Lower leg skin (tissue), 4 donors: ENCODE measurements at places on chromosomes 7 and 10.

DNA sequence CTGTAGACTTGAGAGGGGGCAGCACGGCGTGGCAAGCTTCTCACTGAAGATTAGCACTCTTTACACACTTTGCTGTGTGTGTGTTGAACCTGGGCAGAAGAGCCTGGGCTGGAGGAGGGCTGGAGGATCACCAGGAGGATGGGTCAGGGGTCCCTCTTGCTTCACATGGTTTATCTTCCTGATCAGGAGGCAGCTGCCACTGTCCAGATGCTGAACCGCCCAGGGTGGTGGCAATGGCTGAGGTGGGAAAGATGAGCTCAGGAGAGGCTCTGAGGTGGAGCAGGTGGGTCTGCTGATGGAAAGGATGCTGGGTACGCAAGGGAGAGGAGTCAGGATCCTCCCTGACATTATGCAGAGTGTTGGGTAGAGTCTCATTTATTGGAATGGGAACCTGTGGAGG, 191.5 kb downstream of the RAMP3 start:
- DNase-seq: no peak

DNA sequence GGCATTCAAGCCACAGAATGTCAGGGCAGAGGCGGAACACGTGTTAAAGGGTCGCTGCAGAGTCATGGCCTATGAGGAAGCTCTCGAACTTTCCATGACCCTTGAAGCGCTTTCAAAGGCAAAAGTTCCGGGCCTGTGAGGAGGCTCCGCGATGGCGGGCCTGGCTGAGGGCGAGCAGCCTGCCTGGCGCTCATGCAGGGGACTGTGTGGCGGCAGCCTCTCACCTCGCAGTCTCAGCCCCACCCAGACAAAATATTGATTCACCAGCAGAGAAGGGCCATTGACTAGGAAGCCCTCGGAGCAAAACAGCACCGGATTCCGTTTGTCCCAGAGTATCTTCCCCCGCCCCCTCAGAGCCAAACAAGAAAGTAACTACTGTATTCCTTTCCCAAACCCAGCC, 12.8 kb upstream of the CNNM1 start:
- DNase-seq: no peak

DNA sequence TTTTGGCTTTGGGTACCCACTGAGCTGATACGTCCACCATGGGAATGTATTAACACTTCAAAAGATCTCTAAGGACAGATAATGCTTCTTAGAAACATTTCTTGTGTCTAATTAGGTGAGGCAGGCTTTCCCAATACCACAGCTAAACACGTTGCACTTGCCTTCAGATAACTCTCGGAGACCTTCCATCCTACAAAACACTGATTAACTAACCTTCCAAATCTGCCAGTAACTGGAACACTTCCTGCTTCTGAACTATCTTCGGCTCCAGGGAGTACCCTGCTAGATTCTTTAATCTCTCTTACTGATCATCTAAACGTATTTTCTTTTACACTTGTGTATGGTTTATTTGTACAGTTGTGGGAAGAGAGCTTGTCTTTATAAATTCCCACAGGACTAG, 1.1 kb upstream of the WNT16 start:
- no peak for DNase-seq

- DNase-seq: no peak
These were observed 60.9 kb downstream of the SLC35B4 start for GRCh38 chr7:134255814-134256213.

DNA sequence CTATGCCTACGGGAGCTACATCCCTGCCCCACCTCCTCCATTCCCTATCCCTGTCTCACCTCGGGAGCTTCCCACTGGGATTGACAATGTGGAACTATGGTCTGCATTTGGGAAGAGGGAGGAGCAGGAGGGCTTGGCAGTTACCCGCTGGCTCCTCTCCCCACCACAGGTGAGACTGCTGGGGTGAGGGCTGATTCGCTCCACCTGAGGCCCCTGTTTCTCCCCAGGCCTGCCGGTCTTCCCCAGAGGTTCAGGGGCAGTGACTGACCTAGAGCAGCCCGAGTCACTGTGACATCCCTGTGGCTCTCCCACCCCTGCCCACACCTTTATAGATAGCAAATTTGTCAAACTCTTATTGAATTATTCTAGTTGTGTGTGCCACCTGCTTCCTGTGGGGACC, 252.6 kb downstream of the GLRX3 start:
- DNase-seq: peak; percentile 76

GRCh38 chr7:48112401-48113165, 23.5 kb downstream of the UPP1 start:
- no peak for DNase-seq

GRCh38 chr7:135748770-135749169, at the start of gene FAM180A:
Gene FAM180A, minus strand, starts transcription at chr7:135748813. Its CDS starts 233 bp downstream, at chr7:135748580.
- peak; percentile 93 for DNase-seq

DNA sequence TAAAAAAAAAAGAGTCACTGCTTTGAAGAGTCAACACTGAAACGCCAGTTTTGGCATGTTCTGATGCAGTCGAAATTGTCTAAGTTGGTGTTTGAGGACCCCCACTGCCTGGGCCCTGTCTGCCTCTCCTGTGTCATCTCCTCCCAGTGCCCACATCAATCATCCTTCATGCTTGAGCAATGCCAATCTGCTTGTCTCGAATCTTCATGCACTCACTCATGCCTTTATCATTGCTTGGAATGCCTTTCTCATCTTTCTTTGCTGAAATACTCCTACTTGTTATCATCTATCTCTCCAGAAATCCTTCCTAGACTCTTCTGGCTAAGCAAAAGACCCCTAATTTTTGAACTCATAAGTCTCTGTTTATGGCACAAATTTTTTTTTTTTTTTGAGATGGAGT, 42.1 kb upstream of the PLPP4 start:
- DNase-seq: no peak

DNA sequence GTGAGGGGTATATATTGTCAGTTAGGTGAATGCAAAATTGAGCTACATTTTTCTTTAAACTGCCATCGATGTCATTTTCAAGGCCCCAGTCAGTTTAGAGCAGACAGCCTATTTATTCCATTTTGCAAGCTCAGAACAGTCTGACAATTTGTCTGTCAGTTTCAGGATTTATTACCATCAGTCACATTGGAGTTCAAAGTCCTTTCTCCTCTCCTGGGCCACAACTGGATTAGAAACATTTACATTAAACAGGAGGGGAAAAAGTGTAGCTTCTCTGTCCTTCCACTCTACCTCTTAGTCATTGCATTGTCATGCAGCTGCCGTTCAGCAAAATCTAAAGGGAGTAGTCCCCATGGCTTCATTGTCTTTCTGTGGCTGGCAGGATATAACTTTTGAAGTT, 3.5 kb upstream of the GHITM start:
- DNase-seq: no peak

DNA sequence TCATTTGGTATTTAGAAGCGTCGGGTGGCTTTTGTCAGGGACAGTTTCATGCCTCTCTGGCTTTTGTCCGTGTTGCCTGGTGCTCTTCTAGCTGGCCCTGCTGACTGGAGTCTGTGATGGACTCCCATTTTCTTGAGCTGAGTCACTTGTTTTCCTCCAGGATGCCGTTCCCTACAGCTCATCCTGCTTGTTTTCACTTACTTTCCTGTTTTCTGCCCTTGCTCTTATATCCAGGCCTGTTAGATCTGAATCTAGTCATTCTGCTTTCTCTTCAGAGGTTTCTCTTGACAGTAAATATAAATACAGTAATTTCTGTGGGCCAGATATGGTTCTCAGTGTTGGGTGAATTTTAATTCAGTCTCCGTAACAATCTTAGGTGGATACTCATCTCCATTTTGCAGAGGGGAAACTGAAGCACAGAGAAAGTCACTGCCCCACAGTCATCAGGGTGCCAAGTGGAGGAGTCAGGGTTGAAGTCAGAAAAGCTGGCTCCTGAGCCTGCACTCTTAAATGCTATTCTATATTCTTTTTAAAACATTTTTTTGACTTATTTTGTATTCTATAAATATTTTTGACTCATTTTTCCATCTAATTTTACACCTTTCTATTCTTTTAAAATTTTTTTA, 85.4 kb downstream of the CCNY start:
- no peak for DNase-seq

GRCh38 chr10:69303632-69304051, 25.3 kb downstream of the HK1 start:
- no peak for DNase-seq

DNA sequence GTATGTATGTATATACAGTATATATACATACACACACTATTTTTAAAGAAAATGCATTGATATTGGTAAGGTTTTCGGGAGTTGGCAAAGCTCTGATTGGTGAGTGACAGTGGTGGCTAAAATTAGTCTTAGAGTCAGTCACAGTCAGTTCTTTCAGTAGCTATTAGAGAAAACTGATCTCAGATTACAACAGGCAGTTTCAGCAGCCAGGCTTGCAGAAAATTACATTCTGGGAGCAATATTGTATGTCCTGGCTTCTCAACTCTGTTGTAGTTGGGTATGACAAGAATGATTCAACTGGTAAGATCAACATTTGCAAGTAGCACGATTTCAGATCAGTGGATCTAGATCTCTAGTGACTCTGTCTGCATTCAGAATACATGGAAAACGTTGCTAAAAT, 897.9 kb upstream of the AUTS2 start:
- no peak for DNase-seq

- no peak for DNase-seq
These were observed 170.5 kb downstream of the CDC14C start for GRCh38 chr7:49094866-49095265.

DNA sequence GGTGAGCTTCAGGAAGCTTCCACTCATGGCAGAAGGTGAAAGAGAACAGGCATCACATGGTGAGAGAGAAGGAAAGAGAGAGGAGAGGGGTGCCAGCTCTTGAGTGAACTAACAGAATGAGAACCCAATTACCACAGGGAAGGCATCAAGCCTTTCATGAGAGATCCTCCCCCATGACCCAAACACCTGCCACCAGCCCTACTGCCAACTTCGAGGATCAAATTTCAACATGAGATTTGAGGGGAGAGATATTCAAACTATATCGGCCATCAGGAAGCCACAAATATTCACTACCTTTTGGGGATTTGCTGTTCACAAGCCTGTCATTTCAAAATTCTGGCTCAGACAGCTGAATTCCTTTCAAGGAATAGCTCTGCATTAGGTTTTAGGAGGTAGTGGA, 39.9 kb upstream of the SMNDC1 start:
- DNase-seq: no peak
